A549 treated with Mapracorat at 1 μM for 4 hours (cell line): ENCODE measurements at places on chromosomes 11 and 22. TPM values are rescaled to one million over a fixed set of nuclear protein-coding genes. Genes with fewer than 3 reads are reported as not detected.

DLG2 gene
- total RNA-seq = 0.16 to 0.34 TPM (median 0.27 TPM) in 4 of 5 replicates, not detected in the other

OR4A16 gene
- total RNA-seq = not detected in 5 replicates

KCTD14 gene
- 1.4 to 2.1 TPM (median 1.6 TPM) in 5 replicates for total RNA-seq

HIC2 gene
- total RNA-seq = 2.3 to 3.2 TPM (median 2.9 TPM) in 5 replicates

DGAT2 gene
- 1.2 to 2.2 TPM (median 2.0 TPM) in 5 replicates for total RNA-seq

ROBO3 gene
- 2.2 to 2.8 TPM (median 2.6 TPM) in 5 replicates for total RNA-seq

GAB2 gene
- 3.9 to 5.9 TPM (median 5.0 TPM) in 5 replicates for total RNA-seq

PNPLA3 gene
- 0.45 to 1.6 TPM (median 0.99 TPM) in 5 replicates for total RNA-seq

MMP1 gene
- 0.42 to 1.1 TPM (median 0.79 TPM) in 5 replicates for total RNA-seq

PATE2 gene
- total RNA-seq = not detected in 5 replicates

SMIM35 gene
- 0.04 TPM in 1 of 5 replicates, not detected in the others for total RNA-seq

GALNT18 gene
- 23.6 to 32.1 TPM (median 26.3 TPM) in 5 replicates for total RNA-seq

SLC25A18 gene
- 0.13 to 0.45 TPM (median 0.29 TPM) in 5 replicates for total RNA-seq

ADORA2A gene
- 0.54 to 1.2 TPM (median 0.80 TPM) in 5 replicates for total RNA-seq

ANO9 gene
- total RNA-seq = 0.64 to 1.3 TPM (median 0.88 TPM) in 5 replicates

WNT11 gene
- 1.0 to 1.9 TPM (median 1.7 TPM) in 5 replicates for total RNA-seq

OR52N2 gene
- not detected in 5 replicates for total RNA-seq

TTC28 gene
- total RNA-seq = 2.2 to 3.9 TPM (median 2.8 TPM) in 5 replicates
